Activated CD8-positive, alpha-beta memory T cell treated with anti-CD3 and anti-CD28 coated beads, Interleukin-2, amount 10 ng/mL, durations not matched to agents 7 days and 5 days (primary cell): ENCODE measurements at places on chromosomes 2 and 18.

GRCh38 chr2:158619496-158619895, 162.7 kb downstream of the PKP4 start:
- no peaks in the 10 kb centered on the region for H3K27me3 ChIP-seq
- H3K4me3 ChIP-seq: no peak overlapping the region
- H3K27ac ChIP-seq: no peak overlapping the region
- peaks cover 6% of the 10 kb centered on the region for H3K36me3 ChIP-seq
- H3K4me1 ChIP-seq: peaks cover 10% of the 10 kb centered on the region

GRCh38 chr2:177419274-177419673, 26.7 kb downstream of the AGPS start:
- H3K4me3 ChIP-seq: no peak overlapping the region
- peaks cover 18% of the 10 kb centered on the region for H3K36me3 ChIP-seq
- no peaks in the 10 kb centered on the region for H3K27me3 ChIP-seq
- peaks cover 21% of the 10 kb centered on the region for H3K4me1 ChIP-seq
- H3K27ac ChIP-seq: no peak overlapping the region

GRCh38 chr2:14137643-14138042, 494.9 kb upstream of the LRATD1 start:
- no peaks in the 10 kb centered on the region for H3K27me3 ChIP-seq
- H3K4me3 ChIP-seq: no peak overlapping the region
- H3K4me1 ChIP-seq: no peaks in the 10 kb centered on the region
- no peak overlapping the region for H3K27ac ChIP-seq
- no peaks in the 10 kb centered on the region for H3K36me3 ChIP-seq
- DNase-seq: no peak

GRCh38 chr2:180698668-180699067, 281.7 kb upstream of the UBE2E3 start:
- DNase-seq: no peak
- H3K4me3 ChIP-seq: no peak overlapping the region
- H3K27me3 ChIP-seq: no peaks in the 10 kb centered on the region
- H3K27ac ChIP-seq: no peak overlapping the region

- no peaks in the 10 kb centered on the region for H3K27me3 ChIP-seq
- H3K36me3 ChIP-seq: no peaks in the 10 kb centered on the region
- H3K4me1 ChIP-seq: peaks cover 20% of the 10 kb centered on the region
- no peak overlapping the region for H3K4me3 ChIP-seq
- no peak for DNase-seq
These were observed 114.7 kb downstream of the DNAH6 start for GRCh38 chr2:84631047-84631446.

GRCh38 chr2:108927936-108928659, 60.9 kb downstream of the EDAR start:
- DNase-seq: no peak
- no peaks in the 10 kb centered on the region for H3K27me3 ChIP-seq
- H3K4me3 ChIP-seq: no peak overlapping the region
- no peaks in the 10 kb centered on the region for H3K4me1 ChIP-seq
- no peaks in the 10 kb centered on the region for H3K36me3 ChIP-seq

- no peaks in the 10 kb centered on the region for H3K27me3 ChIP-seq
- H3K4me3 ChIP-seq: no peak overlapping the region
- DNase-seq: no peak
These were observed 11.5 kb upstream of the TSPYL6 start for GRCh38 chr2:54267577-54267976.

DNA sequence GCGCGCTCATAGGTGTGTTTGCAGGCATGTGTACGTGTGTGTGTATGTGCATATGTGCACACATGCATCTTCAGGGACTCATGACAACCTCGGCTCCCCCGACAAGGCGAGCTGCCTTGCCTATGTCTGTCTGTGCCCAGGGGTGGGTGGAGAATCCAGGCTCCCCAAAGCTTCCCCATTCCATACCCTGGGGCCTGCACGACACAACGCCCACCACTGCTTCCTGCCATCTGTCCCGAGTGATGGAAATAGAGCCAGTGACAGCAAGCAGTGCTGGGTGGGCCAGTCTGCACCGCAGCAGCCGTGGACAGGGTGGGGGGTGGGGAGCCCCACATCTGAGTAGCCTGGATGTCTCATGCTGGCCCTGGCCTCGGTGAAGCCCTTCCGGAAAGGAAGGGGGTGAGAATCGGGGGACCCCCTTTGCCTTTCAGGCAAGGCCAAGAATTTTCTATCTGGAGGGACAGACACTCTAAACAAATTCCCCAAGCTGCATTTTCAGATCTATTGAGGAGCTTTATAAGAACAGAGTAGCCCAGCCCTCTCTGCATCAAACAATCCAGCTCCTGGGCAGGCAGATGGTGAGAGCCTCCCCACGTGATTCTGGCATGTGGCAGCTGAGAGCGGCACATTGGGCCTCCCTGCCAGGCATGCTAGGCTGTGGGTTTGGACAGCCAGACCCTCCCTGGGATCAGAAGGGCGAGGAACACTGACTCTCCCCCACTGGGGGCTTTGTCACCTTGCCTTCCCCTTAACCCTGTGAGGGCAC, 4.9 kb downstream of the KCNIP3 start:
- H3K36me3 ChIP-seq: no peaks in the 10 kb centered on the region
- no peak for DNase-seq
- H3K27me3 ChIP-seq: peaks cover 5% of the 10 kb centered on the region
- no peaks in the 10 kb centered on the region for H3K4me1 ChIP-seq
- H3K27ac ChIP-seq: no peak overlapping the region
- H3K4me3 ChIP-seq: no peak overlapping the region
